Dermis microvascular lymphatic vessel endothelial cell (primary cell): ENCODE measurements at places on chromosomes 1 and 21. TPM values are rescaled to one million over a fixed set of nuclear protein-coding genes. Genes with fewer than 3 reads are reported as not detected.

S100A7 gene
- total RNA-seq, result not detected in 2 replicates

ATP1A2 gene
- not detected in 2 replicates for total RNA-seq

PLA2G2A gene
- total RNA-seq, result not detected in 2 replicates

ZNHIT6 gene
- total RNA-seq, result 8.2 and 9.4 TPM in 2 replicates

DNM3 gene
- total RNA-seq, result 0.51 and 2.5 TPM in 2 replicates

MXRA8 gene
- total RNA-seq, result 0.25 TPM in 1 of 2 replicates, not detected in the other

CELA2B gene
- total RNA-seq, result not detected in 2 replicates

DRAXIN gene
- 0.13 and 0.64 TPM in 2 replicates for total RNA-seq

TSSK3 gene
- total RNA-seq, result 0.13 and 0.26 TPM in 2 replicates

COL6A2 gene
- 6.5 and 46.0 TPM in 2 replicates for total RNA-seq

TMPRSS15 gene
- not detected in 2 replicates for total RNA-seq

NBPF4 gene
- not detected in 2 replicates for total RNA-seq

FAM72D gene
- total RNA-seq, result 0.89 and 1.4 TPM in 2 replicates

IL6R gene
- total RNA-seq, result 11.3 and 12.7 TPM in 2 replicates

RUNX3 gene
- total RNA-seq, result not detected in 2 replicates

PCP4 gene
- total RNA-seq, result not detected in 2 replicates

SYNC gene
- total RNA-seq, result 11.7 and 14.7 TPM in 2 replicates

TEDDM1 gene
- total RNA-seq, result not detected in 2 replicates

CXADR gene
- total RNA-seq, result 48.3 and 75.1 TPM in 2 replicates

RGS8 gene
- not detected in 2 replicates for total RNA-seq

MCOLN2 gene
- not detected in 2 replicates for total RNA-seq

NUDT4B gene
- total RNA-seq, result 11.9 and 20.7 TPM in 2 replicates
